ENCODE measurements at places on chromosomes 5 and 9. TPM values are rescaled to one million over a fixed set of nuclear protein-coding genes. Genes with fewer than 3 reads are reported as not detected.

Gene ADAMTSL2
- total RNA-seq: 0.69 TPM

Gene SMIM33
- total RNA-seq: 0.99 TPM

Gene ANKDD1B
- 0.70 TPM for total RNA-seq

- no peak for DNase-seq
These were observed 23.7 kb downstream of the RXRA start for GRCh38 chr9:134349936-134350335.

- no peak for DNase-seq
These were observed 124.1 kb downstream of the SYK start for GRCh38 chr9:90925581-90926257.
